OCI-LY7 (cell line): ENCODE measurements at places on chromosomes 3 and 15. TPM values are rescaled to one million over a fixed set of nuclear protein-coding genes. Genes with fewer than 3 reads are reported as not detected.

The RRP9 gene
- 26.5 and 34.4 TPM in 2 replicates for total RNA-seq

The PFN2 gene
- total RNA-seq, result 24.7 and 32.3 TPM in 2 replicates

The ATXN7 gene
- total RNA-seq, result 35.2 and 42.2 TPM in 2 replicates

The HESX1 gene
- 4.7 and 6.0 TPM in 2 replicates for total RNA-seq

The TMC3 gene
- total RNA-seq, result not detected in 2 replicates

The KNL1 gene
- total RNA-seq, result 58.7 and 62.3 TPM in 2 replicates

The FGF12 gene
- total RNA-seq, result 1.5 and 1.7 TPM in 2 replicates

The ADGRG7 gene
- total RNA-seq, result not detected in 2 replicates

The GBE1 gene
- 18.6 and 24.4 TPM in 2 replicates for total RNA-seq

The ARNT2 gene
- not detected in 2 replicates for total RNA-seq

The GABRR3 gene
- total RNA-seq, result not detected in 2 replicates

The CCR5 gene
- not detected in 2 replicates for total RNA-seq

DNA sequence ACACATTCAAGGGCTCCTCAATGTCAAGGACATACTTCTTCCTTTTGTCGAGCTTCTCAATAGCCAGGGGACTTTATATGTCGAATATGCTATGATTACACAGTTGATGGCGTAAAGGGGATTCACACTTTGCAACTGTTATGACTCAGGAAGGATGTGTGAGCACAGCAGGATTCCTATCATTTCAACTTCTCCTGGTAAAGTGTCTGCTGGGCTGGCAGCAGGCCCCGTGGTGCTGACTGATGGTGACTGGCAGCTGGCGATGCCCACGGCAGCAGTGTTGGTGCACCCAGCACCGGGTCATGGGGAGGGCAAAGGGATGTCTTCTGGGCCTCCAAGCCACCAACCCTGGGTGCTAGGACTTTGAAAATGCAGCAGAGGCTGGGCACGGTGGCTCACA is 44.8 kb upstream of the GNB5 start:
- no peak for DNase-seq

DNA sequence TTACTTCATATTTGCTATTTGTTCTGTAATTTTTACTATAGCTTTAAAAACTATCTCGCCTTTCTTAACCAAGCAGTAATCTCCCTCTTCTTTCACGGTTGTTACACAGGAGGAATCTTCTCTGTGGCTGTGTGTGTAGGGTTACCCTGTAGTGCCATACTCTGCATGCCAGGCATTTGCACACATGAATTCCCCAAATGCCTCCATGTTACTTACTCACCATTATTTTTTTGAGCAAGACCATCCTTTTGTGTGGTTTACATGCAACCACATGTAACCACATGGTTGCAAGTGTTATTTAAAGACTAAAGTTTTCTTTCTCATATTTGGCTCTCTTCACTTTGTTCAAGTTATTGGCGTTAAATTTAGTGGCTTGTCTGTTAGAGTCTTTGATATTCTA is 45.5 kb downstream of the HPS3 start:
- DNase-seq, result no peak

DNA sequence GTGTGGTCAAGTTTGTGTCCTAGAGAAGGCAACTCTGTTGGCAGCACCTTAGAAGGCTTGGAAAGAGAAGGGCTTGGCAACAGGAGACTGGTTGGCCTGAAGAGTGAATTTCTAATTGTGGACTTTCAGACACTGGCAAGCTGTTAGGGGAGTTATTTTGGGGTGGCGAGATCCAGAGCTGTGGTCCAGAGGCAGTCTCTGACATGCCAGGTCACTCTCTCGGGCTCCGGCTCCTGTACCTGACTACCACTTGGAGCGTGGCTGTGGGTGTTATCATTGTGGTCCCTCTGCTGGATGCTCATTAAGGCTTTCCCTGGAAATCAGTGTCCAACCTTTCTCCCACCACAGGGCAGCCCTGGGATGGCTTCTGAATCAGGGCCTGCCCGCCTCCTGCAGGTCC is 209.0 kb downstream of the SLCO3A1 start:
- DNase-seq, result no peak

DNA sequence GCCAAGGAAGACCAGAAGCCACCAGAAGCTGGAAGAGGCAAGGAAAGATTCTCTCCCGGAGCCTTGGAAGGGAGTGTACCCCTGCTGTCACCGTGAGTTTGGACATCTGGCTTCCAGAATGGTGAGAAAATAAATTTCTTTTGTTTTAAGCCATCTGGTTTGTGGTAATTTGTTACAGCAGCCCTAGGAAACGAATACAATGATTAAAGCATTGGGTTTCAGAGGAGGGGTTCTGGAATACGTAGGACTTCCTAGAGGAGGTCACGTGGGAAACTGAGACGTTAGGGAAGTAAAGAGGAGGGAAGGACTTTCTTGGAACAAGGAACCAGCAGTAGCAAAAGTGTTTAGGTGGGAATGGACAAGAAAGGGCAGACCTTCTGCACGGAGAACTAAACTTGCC is 377.7 kb downstream of the IL20RB start:
- DNase-seq, result no peak

DNA sequence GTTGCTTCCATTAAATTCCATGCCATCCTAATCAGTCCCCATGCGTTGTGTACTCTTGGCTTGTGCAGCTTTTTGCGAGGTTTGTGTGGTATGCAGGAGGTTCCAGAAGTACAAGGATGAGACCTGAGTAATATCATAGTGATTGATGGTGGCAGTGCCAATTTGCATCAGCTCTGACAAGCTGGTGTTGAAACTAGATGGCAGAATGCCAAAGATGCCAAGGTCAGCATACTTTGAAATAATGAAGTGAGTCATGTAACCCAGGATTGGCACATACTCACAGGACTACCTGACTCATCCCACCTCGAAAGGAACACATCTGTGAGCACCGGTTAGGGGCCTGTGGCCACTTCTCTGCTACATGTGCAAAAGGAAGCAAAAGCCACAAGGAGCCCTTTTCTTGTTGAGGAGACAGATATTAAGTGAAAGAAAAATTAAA is 14.3 kb downstream of the KAT2B start:
- peak; percentile 56 for DNase-seq

DNA sequence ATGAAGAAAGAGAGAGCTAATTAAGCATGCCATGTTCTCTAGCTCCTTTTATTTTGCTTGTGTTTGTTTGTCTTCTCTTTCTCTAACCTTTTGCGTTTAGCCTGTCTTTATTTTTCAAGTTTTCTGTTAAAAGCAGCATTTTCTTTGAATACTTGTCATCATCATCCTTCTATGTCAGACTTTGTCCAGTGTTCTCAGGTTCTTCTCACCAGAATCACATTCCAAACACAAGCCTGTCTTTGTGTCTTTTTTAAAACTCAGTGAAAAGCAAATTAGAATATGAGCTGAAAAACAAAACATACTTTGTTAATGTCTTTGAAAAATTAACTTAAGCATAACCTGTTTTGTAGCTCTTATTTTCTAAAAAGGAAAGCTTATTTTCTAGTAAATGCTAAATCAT is 62.4 kb downstream of the LEKR1 start:
- no peak for DNase-seq

- DNase-seq, result no peak
These were observed 5.2 kb downstream of the HEG1 start for GRCh38 chr3:125050488-125051090.

DNA sequence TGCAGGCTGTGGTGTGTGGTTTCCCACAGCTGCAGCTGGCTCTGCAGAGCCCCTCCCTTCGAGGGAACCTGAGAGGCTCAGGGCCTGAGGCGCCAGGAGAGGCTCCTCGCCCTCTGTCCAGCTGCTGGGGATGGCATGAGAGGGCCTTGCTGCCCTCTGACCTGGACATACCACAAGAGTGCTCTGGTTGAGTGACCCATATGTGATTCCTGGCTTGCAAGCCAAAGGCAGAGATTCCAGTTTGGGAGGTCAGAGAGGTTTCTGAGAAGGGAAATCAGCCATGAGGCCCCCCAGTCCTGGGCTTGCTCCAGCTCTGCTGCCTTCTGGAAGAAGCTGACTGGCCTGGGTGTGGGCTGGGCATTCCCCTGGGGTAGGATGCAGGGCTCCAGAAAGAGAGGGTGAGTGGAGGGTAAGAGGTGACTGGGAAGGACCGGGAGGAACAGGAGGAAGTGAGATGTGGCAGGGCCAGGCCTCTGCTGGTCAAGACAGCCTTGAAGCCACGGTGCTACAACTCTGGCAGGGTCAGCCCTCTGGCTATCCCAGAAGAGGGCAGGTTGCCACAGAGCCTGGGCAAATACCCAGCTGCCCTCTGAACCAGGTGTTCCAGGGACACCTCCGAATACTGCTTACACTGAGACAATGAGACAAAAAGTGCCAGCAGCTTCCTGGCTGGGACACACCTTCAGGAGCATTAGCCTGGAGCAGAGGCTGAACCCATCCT is 16.0 kb upstream of the SRP14 start:
- peak; percentile 86 for DNase-seq

DNA sequence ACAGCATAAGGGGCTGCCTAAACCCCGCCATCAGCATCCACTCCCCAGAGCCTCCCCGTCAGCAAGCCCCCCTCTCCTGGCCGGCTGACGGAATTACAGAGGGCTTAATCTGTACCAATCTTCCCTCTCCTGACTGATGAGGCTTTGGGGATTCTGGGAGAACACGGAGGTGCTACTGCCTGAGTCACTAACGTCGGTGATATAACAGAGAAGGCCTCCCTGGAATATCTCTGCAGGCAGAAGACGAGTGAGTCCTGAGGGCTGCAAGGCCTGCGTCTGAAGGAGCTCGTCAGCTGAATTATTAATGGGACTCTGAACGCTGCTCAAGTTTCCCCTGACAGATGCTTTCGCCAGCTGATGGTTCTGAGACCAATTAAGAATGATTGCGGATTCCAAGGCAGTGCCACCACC is 147.7 kb downstream of the XXYLT1 start:
- DNase-seq, result no peak

GRCh38 chr3:30169487-30169886 is 436.9 kb upstream of the TGFBR2 start:
- DNase-seq, result no peak

DNA sequence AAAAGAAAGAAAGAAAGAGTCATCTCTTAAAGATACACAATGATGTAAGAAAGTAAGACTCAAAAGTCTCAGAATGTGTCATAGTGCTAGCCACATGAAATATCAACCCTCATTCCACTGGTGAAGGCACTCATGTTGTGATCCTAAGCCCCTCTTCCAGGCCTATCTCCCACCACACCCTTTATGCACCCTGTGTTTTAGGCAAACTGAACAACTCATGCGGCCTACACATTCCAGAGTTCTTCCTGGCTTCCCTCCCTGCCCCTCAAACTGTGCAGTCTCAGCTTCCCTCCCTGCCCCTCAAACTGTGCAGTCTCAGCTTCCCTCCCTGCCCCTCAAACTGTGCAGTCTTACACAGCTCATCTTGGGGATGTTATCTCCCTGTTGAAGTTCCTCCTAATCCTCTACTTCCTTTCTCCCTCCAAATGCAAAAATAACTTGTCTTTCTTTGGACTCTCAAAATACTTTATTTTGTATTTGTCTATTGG is 69.0 kb upstream of the FNDC3B start:
- no peak for DNase-seq

DNA sequence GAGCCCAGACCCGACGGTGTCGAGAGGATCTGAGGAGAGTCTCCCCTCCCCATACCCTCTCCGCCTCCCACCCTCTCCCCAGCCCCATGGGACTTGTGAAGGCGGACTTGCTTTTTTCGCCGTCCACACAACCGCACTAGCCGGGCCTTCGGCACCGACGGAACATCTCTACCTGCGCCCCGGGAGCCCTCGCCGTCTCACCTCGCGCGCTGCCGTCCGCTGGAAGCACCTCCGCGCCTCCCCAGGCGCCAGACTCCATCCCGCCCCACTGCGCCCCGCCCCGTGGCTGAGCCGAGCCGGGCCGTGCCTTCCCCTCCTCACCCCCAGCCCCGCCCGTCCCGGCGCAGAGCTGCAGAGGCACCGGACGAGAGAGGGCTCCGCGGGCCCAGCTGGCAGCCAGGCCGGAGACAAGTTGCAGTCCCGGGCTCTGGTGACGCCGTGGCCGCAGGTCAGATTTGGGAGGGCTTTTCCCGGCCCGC is at the start of the genes DUOX1 and DUOXA1:
Gene DUOX1, plus strand, starts transcription at position 344 of the 479 bp plus-strand sequence. CDS start 1,973 bp downstream, outside the sequence.
Gene DUOXA1, minus strand, starts transcription at position 229 of the 479 bp plus-strand sequence. CDS start 6,865 bp downstream, outside the sequence.
- no peak for DNase-seq

- peak; percentile 87 for DNase-seq
These were observed at the start of gene C15orf39 for GRCh38 chr15:75201616-75202250. Gene C15orf39 (plus strand): TSS chr15:75201882. CDS start chr15:75206049, 4,167 bp downstream.

GRCh38 chr3:15636028-15636709 is 34.6 kb downstream of the BTD start:
- DNase-seq, result peak; percentile 10

DNA sequence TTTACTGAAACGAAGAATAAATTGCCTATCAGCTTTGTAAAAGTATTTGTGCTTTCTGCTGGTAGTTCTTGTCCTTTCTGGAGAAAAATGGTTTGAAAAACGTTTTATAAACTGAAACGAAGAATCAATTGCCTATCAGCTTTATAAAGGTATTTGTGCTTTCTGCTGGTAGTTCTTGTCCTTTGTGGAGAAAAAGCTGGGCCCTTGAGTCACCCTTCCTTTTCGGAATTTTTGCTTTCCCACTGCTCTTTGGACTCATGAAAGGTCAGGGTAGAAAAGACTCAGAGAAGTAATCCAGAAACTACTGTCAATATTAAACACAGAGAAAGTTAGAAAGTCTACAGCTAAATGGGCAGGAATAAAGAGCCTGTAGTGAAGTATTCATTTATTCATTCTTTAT is 72.8 kb downstream of the EOMES start:
- DNase-seq, result no peak

DNA sequence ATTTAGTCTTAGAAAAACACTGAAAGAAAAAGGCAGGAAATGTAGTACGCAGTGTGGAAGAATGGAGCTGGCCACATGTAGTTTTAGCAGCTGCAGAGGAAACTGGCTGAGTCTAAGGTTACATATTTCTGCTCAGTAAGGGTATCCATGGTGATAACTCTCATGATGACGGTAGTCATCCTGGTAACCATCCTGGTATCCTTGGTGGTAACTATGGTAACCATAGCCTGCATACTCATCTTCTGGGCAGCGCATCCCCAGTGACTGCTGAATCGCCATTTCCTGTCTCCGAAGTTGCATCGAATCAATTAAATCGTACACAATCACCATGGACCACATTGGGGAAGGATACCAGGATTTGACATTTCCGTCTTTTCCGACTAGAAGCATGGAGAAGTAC is 35.7 kb downstream of the CCDC80 start:
- DNase-seq, result no peak

DNA sequence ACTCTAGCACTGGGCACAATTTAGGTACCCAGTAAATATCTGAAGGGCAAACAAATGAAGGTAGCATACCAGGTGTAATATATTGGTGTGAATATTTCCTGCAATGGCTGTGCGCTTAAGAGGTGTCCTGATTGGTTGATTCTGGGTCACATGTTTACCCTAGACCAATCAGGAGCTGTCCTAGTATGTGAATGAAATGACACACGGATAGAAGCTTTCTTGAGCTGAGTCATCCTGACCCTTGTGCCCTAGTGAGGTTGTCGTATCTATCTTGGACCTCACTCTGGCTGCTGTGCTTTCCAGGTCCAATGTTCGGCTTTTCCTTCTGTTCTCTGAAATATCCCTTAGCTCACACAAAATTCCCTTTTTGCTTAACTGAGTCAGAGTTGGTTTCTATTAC is 58.1 kb upstream of the FOXP1 start:
- DNase-seq, result no peak

- no peak for DNase-seq
These were observed 16.8 kb downstream of the RFT1 start for GRCh38 chr3:53113293-53114010.
